NCI-H510A (cell line): ENCODE measurements at places on chromosomes 11 and 22.

GRCh38 chr11:72352859-72353551, 81.3 kb downstream of the CLPB start:
- no peak for DNase-seq

DNA sequence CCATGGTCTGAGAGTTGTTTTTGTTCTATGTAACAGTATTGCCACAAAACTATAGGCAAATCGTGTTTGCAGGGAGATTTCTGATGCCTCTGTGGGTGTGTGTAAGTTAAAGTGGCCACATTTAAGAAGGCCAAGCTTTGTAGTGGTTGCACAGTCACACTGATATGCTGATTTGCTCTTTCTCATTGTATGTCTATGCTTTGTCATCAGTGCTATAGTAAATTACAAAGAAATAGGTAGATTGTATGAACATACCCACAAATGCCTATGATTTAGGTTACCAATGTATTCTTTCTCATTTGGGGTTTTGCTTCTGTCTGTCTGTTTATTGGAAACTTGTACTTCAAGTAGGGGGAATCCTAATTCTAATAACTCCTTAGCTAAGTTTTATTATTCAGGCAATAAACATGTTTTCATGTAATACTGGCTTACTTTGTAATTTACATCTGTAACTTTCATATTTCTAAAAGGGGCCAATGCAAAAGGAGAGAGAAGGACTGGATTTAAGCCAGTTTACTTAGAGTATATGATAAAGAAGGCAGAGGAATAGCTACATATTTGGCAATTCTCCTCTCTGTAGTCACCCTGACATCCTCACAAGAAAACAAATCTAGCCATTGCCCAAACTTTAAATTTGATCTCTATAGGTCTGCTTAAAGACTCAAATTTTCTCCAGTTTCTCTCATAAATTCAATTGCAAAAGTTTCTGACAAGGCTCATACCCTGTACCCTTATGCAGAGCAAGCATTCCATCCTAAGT, 2.0 kb downstream of the FIBIN start:
- DNase-seq, result no peak

GRCh38 chr11:108751444-108751843, 86.6 kb downstream of the DDX10 start:
- DNase-seq, result no peak

- no peak for DNase-seq
These were observed 60.8 kb upstream of the POU2AF1 start for GRCh38 chr11:111439901-111440300.

DNA sequence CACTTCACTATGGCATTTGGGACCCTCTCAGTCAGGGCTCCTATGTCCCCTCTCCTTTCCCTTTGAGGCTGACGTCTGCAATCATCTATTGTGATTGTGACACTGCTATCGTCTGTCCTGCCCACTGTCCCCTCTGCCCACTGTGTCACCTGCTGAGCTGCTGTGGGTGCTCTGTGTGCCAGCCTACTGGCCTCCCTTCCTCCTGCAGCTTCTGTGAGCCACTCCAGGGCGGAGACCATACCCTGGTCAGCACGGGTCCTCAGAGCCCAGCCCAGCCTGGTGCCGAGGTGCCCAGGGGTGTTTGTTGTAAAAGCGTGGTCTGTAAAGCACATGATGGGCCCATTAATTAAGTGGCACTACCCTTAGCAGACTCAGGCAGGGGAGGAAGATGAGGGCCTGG, 29.4 kb downstream of the MPPED1 start:
- DNase-seq, result no peak

- DNase-seq, result no peak
These were observed 11.1 kb downstream of the SGSM3 start for GRCh38 chr22:40381461-40381860.

- DNase-seq, result no peak
These were observed 49.8 kb downstream of the SMCO4 start for GRCh38 chr11:93493252-93493897.

- DNase-seq, result no peak
These were observed 160.9 kb downstream of the ENTHD1 start for GRCh38 chr22:39732625-39733024.

DNA sequence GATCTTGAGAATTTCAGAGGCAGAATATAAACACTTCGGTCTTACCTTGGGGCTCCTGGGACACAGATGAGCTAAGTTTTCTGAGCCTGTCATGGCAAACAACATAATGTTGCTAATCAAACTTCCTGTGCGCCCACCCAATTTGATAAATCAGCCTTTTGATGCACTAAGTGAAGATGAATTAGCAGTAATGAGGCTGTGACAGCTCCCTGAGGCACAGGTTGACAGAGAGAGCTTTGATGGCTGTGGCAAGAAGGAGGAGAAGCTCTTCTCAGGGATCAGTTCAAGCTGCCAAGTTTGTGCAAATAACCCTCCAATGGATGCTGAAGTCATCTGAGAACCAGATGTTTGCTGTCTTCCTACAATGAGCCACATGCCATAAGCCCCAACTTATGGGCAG, 34.4 kb downstream of the DRD2 start:
- no peak for DNase-seq

DNA sequence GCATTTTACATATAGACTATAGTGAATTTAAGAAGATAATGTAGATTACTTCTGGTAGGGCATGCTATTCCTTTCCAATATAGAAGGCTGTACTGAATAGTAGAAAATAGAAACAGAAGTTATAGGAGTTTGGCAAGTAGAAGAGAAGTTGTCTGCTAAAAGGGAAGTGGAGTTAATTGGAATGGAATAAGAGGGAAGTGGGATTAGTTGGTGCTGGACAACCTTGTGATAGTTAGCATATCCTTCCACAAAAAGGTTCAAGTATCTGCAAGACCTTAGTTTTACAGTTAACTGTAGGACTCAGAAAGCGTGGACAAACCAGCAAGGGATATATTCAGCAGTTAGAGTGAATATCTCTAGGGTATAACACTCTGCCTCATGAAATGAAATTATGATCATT, 185.5 kb downstream of the SWAP70 start:
- no peak for DNase-seq

GRCh38 chr22:27845644-27846043, 44.1 kb upstream of the MN1 start:
- no peak for DNase-seq

- no peak for DNase-seq
These were observed 53.3 kb downstream of the IGLL1 start for GRCh38 chr22:23526596-23527316.

GRCh38 chr11:131749101-131749500, 378.7 kb downstream of the NTM start:
- DNase-seq, result no peak

- no peak for DNase-seq
These were observed 631 bp upstream of the NPTXR start for GRCh38 chr22:38844315-38845003.

DNA sequence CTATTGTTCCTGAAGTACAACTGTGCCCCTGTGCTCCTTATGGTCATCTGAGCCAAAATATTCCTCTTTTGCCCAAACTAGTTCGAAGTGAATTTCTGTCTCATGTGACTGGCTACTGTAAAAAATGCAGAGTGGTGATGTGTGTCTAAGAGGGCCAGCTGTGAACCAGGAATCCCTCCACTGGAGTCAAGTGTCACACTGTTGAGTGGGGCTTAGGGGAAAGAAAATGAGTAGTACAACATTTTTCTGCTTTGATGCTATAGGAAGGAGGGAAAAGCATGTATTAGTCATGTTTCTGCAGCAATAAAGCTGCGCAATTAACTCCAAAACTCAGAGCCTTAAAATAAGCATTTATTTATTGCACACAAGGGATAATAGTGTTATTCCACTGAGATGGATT, 39.8 kb upstream of the HMGXB4 start:
- DNase-seq, result no peak

DNA sequence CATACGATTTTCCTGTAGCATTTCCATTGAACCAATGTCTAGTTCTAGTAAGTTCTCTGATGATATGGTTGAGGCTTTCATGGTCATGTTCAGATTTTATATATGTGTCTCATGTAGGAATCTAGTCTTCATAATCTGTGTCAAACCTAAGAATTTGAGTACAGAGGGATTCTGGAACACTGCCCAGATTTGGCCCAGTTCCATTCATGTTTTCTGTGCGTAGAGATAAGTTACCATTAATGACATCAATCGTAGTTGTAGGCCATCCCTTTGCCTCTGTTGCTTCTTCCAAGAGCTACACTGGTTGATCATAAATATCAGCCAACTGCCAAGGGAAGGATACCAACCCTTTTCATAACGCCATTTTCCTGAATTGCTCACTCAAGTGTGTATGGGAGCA, 23.3 kb downstream of the ST3GAL4 start:
- no peak for DNase-seq

DNA sequence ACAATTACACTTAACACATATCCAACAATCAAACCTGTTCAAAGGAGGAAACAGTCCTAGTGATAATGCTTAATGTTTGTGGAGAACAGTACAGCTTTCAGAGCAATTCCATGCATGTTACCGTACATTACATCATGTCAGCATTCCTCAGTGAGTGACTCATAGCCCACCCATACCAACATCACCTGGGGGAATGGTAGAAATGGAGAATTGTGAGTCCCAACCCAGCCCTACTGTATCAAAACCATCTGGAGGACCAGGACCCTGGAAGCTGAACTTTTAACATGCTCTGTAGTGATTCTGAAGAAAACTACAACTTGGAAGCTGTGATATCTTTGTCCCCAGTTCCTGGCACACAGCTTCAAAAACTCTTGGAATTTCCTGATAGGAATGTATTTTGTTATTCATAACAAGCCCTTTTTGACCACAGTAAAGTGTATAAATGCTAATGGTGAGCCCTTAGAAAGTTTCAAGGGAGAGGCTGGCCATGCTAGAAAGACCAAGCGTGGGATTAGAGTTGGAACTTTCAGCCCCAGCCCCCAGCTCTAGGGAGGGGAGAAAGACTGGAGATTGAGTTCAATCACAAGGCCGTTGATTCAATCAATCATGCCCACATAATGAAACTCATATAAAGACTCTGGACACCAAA, 301.1 kb downstream of the BUD13 start:
- no peak for DNase-seq

DNA sequence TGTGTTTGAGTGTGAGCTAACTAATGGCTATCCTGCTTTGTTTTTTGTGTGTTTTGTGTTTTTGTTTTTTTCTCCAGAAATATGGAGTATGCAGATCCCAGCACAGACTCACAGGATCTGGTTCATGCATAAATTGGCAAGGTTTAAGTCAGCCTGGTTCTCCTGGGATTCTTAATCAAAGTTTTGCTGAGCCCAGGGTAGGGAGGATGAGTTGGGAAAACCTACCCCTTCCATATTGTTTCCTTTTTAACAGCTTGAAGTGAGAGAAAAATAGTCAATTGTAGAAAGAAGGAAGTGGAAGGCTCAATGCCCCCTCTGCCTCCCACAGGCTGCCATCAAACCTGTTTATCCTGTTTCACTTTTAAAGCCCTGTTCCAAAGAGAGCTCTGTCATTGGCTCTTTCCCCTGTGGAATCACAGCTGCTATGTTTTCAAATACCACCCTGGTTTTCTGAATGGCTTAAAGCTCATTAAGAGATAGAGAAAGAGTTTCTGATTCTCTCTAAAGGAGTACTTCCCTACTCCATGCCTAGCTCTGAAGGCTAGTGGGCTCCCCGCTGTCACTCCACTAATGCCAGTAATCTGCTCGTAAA, 23.4 kb upstream of the CADM1 start:
- peak; percentile 81 for DNase-seq

GRCh38 chr11:33445761-33446161, 188.6 kb downstream of the HIPK3 start:
- no peak for DNase-seq

DNA sequence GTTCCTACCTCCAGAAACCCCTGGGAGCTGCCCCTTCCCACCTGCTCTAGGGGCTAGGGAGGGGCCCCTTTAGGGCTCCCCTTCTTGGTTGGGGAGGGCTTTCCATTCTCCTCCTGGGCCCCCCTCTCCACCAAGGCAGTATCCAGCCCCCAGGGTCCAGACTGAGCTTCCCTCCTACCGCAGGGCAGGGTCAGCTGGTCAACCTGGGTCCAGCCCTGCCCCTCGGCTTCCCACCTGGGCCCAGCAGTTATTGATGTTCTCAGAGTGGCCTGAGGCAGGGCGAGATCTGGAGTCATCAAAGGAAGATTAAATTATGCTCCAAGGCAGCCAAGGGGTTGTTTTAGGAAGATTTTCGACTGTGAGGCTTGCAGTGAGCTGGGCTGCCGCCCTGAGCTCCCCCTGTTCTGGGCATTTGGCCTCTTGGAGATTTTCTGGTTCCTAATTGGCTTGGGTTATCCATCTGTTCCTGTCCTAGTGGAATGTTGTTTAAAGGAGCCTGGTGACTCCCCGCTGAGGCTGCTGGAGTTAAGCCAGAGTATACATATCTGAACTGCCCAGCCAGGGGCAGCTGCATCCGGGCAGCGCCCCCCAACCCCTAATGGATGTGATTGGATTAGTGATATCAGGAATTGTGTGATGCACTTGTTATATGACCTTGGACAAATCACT, 1.8 kb upstream of the SLC22A8 start:
- no peak for DNase-seq

DNA sequence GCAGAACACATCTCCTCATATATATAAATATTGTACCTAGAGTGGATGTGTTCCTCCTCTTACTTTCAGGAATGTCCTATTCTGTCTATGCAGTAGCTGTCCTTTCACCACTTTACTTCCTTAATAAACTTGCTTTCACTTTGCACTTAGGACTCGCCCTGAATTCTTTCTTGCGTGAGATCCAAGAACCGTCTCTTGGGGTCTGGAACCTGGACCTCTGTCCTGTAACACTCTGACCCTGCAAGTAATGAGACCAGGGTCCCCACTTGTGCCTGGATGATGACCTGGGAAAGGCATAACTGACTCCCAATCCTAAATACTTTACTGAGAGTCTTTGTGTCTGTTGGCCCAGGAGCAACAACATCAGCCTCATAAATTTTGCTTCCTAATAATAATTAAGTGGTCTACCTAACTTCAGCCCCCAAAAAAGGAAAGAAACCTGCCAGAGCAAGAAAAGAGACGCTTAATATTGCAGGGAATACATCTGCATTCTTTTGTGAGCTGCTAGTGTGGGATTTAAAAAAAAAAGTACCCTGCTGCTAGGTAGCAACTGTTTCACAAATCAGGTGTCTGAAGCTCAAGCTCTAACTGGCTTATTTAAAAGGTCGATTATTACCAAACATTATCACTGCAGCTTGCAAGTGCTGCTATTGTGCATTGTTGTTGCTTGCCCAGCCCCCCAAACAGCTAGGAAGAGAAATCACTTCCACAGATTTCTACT, 69.3 kb downstream of the FAM168A start:
- DNase-seq, result no peak

DNA sequence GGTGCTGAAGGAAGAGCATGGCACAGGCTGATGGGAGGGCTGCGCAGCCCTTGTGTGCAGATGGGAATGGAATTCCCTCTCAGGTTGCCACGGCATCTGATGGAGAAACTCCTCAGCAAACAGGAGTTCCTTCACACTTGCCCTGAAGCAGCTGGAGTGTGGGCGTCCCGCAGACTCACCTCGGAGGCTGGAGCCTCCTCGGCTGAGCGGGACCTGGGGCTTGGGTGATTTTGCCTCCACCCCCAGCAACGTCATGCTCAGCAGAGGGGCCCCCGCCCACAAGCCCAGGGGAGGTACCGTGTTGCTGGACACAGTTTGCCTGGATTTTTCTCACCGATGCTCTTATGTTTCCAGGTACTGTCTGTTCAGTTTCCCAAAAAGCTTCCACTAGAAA, 63.4 kb downstream of the MYO7A start:
- no peak for DNase-seq

- no peak for DNase-seq
These were observed 71.9 kb downstream of the FBXO7 start for GRCh38 chr22:32546496-32546895.
